ENCODE measurements at places on chromosomes 12 and 14.
A peak's percentile ranks its signal among the peaks of the same experiment; 100 is the strongest.

- DNase-seq = no peak
Measured at GRCh38 chr14:29925736-29926135, 1.9 kb downstream of the PRKD1 start.

GRCh38 chr12:101021442-101021841, 188.6 kb downstream of the SLC5A8 start:
- no peak for DNase-seq

GRCh38 chr12:40001406-40001805, 104.5 kb downstream of the SLC2A13 start:
- no peak for DNase-seq

- DNase-seq = no peak
Measured at GRCh38 chr12:24229031-24229700, 279.7 kb upstream of the SOX5 start.

- peak; percentile 3 for DNase-seq
Measured at GRCh38 chr12:58171914-58172313, 230.5 kb downstream of the ATP23 start.

GRCh38 chr14:25400607-25401206, 350.8 kb upstream of the STXBP6 start:
- no peak for DNase-seq

GRCh38 chr14:91830777-91831176, 36.6 kb downstream of the TC2N start:
- no peak for DNase-seq

DNA sequence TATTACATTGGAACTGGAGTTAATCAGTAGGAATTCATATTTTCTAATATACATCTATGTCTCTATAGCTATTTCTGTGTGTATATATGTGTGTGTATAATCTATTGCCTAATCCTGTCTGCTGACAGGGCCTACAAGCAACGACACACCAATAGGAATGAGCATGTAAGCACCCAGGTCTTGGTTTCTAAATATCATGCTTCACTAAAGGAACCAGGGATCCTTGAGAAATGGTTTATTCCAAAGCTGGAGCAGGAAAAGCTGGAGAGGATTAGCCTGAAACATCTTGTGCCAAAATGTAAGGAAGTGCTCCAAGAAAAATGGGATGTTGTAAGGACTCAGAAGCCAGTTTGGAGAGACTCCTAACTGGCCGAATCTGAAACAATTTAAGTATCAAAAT, 29.3 kb upstream of the LGALS3 start:
- DNase-seq = no peak

DNA sequence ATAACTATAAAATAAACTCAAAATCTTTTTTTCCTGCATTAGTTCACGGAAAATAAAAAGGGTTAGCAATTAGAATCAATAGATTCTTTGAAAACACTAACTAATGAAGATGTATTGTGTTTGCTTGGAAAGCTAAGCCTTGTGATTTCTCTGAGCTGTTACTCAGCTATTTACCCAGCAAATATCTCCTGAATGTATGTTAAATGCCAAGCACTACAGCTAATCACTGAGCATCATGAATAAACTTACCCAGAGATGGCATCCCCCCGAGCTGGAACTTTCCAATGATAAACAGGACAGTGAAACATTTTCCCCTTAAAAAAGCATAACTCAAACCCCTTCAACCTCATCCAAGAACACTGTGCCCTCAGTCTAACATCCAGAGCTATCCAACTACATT, 71.2 kb downstream of the SLC2A13 start:
- no peak for DNase-seq

GRCh38 chr12:14578646-14579045, 11.0 kb upstream of the PLBD1 start:
- DNase-seq = no peak

DNA sequence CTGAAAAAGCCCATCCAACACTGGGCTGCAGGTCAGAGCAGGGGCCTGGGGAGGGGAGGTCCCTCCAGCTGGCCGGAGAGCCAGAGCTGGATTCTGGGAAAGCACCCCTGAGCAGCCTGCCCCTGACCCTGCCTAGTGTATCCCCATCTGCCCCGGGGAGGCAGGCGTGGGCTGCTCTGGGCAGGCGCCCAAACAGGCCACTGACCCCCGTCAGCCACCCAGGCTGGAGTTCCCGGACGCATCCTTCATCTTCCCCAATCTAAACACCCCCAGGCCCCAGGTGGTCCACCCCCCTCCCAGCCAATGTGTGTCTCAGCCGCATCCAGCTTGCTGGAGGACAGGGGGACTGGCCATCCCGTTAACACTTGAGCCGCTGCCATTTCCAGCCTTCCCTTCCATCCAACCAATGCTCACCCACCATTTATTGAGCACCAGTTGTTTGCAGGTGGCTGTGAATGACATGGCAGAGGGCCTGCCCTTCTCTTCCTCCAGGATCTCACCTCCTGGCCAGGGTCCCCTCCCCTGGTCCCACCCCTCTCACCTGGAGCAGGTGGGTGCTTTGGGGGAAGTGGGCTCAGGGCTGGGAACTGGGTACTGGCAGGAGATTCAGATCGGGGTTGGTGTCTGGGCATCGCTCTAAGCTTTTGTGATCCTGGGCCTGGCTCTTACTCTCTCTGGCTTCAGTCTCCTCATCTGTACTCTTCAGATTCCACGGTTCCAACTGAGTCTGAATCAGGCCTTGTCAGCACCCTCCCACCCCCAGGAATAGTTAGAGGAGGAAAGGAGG, 743 bp upstream of the DTX1 start:
- no peak for DNase-seq

DNA sequence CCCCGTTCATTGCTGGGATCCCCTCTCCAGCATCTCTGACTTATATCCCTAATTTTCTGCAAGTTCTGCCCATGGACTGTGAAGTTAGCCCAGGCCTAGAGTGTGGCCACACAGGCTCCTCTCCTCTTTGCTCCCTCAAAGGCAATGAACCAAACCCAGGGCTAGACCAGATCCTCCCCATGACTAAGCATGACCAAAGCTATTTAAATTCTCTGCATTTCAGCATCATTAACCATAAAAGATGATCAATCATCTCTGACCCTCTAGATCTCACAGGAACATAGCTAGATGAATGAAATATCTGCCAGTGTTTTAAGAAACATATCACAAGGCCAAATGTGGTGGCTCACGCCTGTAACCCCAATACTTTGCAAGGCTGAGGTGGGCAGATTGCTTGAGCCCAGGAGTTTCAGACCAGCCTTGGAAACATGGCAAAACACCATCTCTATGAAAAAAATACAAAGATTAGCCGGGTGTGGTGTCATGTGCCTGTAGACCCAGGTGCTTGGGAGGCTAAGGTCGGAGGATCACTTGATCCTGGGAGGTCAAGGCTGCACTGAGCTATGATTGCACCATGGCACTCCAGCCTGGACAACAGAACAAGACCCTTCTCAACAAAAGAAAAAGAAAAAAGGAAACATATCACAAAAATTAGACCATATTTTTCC, 2.2 kb upstream of the KRT3 start:
- DNase-seq = no peak

DNA sequence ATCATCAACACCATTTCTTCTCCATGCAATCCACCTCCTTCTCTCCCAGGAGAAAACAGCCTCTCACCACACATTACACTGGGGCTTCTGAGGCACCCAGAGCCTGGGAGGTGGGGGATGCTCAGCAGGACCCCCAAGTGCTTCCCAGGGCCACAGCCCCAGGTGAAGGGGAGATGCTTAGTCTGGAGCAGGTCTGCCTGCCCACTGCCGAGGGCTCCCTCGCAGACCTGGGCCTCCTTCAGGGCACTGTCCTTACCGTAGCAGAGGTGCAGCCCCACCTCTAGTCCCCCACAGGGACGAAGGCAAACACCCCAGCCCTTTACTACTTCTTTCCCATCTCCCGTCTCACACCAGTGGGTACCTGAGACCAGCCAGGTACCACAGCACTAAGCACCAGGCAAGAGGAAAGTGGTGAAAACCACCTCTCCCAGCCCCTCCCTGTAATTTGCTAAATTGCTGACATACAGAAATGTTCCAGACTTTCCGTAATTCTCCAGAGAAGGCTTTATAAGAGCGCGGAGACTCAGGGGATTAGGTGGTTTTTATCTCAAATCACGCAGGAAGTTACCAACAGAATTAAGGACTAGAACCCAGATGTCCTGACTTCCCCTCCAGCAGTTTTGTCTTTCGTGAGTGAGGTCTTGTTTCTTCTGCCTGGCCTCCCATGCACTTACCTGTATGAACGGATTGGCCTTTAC, 59.0 kb downstream of the PLEKHG3 start:
- DNase-seq = no peak

GRCh38 chr14:69101331-69101826, 51.5 kb downstream of the DCAF5 start:
- peak; percentile 42 for DNase-seq

DNA sequence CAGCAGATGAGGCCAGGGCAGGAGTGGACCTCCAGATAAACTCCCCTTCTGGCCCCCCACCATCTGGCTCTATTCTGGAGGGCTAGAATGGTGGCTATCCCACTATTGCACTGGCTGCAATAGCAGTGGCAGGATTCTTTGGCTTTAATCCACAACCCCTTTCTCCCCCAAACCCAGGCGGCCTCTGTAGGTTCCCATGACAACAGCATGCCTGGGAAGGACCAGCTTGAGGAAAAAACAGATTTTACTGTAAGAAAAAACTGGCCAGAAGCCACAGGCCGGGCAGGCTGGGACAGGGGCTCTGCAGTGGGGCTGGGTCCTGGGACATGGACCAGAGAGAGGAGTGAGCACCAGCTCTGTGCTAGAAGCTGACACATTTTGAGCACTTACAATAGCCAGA, 13.6 kb upstream of the ACVR1B start:
- DNase-seq = no peak

GRCh38 chr12:126706300-126706699, 1560.7 kb upstream of the TMEM132C start:
- no peak for DNase-seq

DNA sequence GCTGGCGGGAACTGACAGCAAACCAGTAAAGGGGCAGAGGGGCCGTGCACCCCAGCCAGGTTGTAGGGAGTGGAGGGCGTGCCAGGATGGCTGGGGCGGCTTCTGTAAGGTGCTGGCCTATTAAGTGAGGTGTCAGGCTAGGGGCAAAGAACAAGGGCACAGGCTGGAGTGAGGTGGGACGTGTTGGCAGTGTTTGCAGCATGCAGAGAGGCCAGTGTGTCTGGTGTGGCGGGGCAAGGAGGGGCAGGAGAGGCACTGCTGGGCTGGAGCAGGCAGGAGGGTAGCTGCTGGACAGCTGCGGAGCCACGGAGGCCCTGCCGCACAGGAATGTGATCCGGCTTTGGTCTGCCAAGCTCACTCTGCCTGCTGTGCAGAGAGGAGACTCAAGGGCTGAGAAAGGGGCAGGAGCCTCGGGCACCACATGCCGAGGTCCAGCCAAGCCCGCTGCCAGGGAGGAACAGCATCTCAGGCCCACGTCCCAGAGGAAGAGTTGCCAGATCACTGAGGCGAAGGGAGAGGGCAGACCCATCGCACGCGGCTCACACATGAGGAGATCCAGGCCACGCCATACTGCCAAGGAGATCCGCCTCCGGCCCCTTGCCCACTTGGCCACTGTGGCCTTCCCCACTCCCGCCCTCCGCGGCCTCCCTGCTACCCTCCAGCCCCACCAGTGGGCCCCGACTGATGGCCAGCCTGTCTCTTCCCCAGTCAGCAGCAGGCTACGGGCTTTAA, 46.8 kb downstream of the AMN start:
- no peak for DNase-seq

All from AG04449 (cell line).